ENCODE measurements at places on chromosomes 2 and 18. TPM values are rescaled to one million over a fixed set of nuclear protein-coding genes. Genes with fewer than 3 reads are reported as not detected.

Gene GPBAR1
- polyA plus RNA-seq: not detected

Gene DUSP11
- polyA plus RNA-seq: 81.7 TPM

Gene ITGA6
- 39.2 TPM for polyA plus RNA-seq

Gene UGT1A3
- polyA plus RNA-seq: not detected

Gene NEU4
- 0.16 TPM for polyA plus RNA-seq

Gene CPS1
- not detected for polyA plus RNA-seq

DNA sequence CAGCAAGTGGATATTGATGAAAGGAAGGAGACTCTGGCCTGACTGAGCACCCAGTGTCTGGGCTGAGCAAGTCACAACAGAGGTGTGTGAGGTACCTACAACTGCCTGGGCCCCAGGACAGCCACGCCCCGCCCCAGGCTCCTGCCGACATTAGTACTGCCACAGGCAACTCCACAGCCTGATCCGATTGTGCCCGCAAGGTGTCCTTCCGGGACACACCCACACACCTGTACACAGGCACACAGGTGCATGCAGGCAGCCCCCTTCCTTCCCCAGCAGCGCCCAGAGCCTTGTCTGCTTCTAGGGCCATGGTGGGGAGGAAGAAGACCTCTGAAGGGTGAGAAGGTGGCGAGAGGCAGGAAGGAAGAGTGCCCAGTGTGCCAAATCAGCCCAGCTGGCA lies 83.6 kb downstream of the TNS1 start:
- H3K27ac ChIP-seq: no peak overlapping the region
- no peaks in the 10 kb centered on the region for H3K36me3 ChIP-seq
- DNase-seq: no peak
- no peak overlapping the region for H3K4me3 ChIP-seq
- no peaks in the 10 kb centered on the region for H3K27me3 ChIP-seq

- H3K4me3 ChIP-seq: no peak overlapping the region
- peaks cover 2% of the 10 kb centered on the region for H3K4me1 ChIP-seq
- H3K27me3 ChIP-seq: peaks cover 12% of the 10 kb centered on the region
- H3K36me3 ChIP-seq: no peaks in the 10 kb centered on the region
Measured at GRCh38 chr18:37572736-37573135, 7.1 kb upstream of the CELF4 start.

DNA sequence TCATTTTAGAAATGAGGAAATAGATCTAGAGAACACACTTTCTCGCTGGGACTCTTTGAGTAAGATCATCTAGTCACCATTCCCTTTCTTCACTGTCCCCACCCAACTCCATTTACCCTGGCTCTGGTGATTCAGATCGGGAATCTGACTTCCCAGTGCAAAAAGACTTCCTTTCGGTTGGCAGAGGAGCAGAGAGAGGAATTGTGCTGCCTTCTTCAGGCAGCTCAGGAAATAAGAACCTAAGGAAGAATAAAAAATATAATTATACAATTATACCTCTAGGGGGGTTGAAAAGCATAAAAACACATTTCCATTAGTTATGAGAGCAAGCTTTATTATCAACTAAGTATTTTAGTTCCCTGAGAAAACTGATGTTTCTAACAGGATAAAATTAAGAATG lies 9.3 kb upstream of the MPP4 start:
- no peaks in the 10 kb centered on the region for H3K4me1 ChIP-seq
- DNase-seq: no peak
- H3K4me3 ChIP-seq: no peak overlapping the region
- no peaks in the 10 kb centered on the region for H3K27me3 ChIP-seq
- H3K27ac ChIP-seq: no peak overlapping the region
- H3K36me3 ChIP-seq: peaks cover 12% of the 10 kb centered on the region

- no peak for DNase-seq
- H3K4me3 ChIP-seq: no peak overlapping the region
- no peaks in the 10 kb centered on the region for H3K36me3 ChIP-seq
- no peaks in the 10 kb centered on the region for H3K4me1 ChIP-seq
- no peak overlapping the region for H3K27ac ChIP-seq
Measured at GRCh38 chr18:78731016-78731397, 248.6 kb upstream of the SALL3 start.

GRCh38 chr2:105571445-105571987 lies 172.7 kb upstream of the FHL2 start:
- H3K27ac ChIP-seq: no peak overlapping the region
- H3K4me3 ChIP-seq: no peak overlapping the region
- H3K36me3 ChIP-seq: no peaks in the 10 kb centered on the region
- H3K4me1 ChIP-seq: peaks cover 4% of the 10 kb centered on the region

- H3K36me3 ChIP-seq: no peaks in the 10 kb centered on the region
- no peaks in the 10 kb centered on the region for H3K4me1 ChIP-seq
- DNase-seq: no peak
- no peak overlapping the region for H3K27ac ChIP-seq
- H3K27me3 ChIP-seq: peaks cover 10% of the 10 kb centered on the region
Measured at GRCh38 chr2:196409376-196409775, 230.1 kb upstream of the CCDC150 start.

DNA sequence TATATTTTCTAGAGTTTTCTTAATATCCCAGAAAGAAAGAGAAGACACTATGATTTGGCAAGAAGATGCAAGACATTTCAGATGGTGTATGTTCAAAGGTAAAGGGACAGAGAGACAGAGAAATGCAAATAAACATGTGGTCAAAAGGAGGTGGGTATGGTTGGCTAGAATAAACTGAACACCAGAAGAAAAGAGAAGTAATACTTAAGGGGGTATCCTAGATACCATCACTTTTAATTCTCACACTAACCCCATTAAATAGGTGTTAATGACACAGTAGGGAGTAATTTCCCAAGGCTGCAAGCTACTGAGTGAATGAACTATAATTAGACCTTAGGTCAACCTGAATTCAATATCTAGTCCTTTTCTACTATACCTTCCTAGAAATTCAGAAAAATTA lies 111.2 kb upstream of the CD226 start:
- H3K36me3 ChIP-seq: peaks cover 17% of the 10 kb centered on the region
- no peak for DNase-seq
- H3K4me1 ChIP-seq: no peaks in the 10 kb centered on the region
- H3K4me3 ChIP-seq: no peak overlapping the region
- H3K27me3 ChIP-seq: no peaks in the 10 kb centered on the region
- H3K27ac ChIP-seq: no peak overlapping the region

- no peaks in the 10 kb centered on the region for H3K36me3 ChIP-seq
- no peak for DNase-seq
- H3K27me3 ChIP-seq: peaks cover 3% of the 10 kb centered on the region
- H3K4me3 ChIP-seq: no peak overlapping the region
- H3K4me1 ChIP-seq: no peaks in the 10 kb centered on the region
Measured at GRCh38 chr2:170886386-170886785, 42.7 kb upstream of the GORASP2 start.

DNA sequence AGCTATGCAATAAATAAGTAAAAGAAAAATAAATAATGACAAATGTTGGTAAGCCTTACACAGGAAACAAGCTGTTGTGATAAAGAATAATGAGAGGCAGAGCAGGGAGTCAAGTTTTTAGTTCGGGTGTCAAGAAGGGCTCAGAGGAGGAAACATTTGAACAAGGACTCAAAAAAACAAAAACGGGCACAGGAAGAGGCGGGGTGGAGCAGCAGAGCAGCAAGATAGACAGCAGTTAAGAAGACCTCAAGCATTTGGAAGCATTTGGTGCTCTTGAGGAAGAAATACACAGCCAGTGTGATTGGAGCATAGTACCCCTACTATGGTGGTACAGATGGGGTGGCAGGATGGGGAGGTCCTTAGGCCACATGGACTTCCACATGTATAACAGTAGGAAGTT lies 2.8 kb downstream of the TMEM169 start:
- peaks cover 56% of the 10 kb centered on the region for H3K4me1 ChIP-seq
- H3K4me3 ChIP-seq: peak overlapping the region; percentile 94
- H3K27ac ChIP-seq: peak overlapping the region; percentile 82
- no peaks in the 10 kb centered on the region for H3K36me3 ChIP-seq
- H3K27me3 ChIP-seq: no peaks in the 10 kb centered on the region

DNA sequence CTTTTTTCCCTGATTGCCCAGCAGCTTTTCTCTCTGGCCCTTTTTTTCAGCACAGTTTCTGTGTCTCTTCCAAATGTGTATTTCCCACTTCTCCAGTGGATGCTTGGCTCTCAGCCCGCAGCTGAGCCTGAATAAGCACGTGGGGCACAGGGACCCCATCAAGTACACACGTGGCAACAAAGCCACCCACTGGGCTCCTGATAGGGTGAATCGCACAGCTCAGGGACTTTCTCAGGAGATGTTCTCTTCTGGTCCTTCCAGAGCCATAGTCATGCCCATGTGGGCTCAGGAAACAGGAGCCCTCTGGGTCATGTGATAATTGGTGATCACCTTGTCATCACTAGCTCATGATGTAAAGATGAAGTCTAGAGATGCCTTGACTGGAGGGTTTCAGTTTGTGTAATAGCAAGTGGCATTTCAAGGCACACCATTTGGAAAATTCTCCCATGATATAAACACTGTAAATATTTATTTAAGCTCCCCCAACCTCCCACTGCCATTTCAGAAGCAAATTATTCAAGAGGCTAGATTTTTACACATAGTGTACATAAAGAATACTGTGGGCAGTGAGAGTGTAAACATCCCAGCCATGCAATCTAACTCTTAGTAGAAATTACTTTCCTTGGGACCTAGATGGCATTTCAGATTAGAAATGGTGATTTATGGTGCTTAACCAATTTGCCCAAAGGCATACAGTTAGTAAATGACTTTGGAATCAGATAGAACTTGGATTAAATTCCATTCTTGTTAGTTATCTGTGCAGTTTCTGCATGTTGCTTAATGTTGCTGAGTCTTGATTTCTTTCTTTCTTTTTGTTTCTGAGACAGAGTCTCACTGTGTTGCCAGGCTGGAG lies 597.5 kb downstream of the SLC4A3 start:
- no peaks in the 10 kb centered on the region for H3K4me1 ChIP-seq
- H3K27ac ChIP-seq: no peak overlapping the region
- H3K36me3 ChIP-seq: no peaks in the 10 kb centered on the region
- DNase-seq: no peak
- H3K4me3 ChIP-seq: no peak overlapping the region

DNA sequence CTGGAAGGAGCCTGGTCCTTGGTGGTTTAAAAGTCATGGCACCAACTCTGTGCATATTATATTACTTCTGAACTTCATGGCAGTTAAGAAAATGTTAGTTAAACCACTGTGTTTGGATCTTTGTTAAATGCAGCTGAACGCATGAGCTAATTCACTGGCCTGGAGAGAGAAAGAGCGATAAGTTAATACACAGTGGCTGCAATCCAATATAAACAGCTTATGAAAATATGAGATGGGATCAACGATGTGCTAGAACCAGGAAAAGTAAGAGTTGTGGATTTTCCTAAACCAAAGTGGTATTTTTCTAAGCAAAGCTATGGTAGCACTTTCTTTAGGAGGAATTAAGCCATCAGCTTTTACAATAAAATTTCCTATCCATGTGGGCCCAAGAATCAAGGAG lies 326.7 kb downstream of the MTX2 start:
- DNase-seq: no peak
- no peaks in the 10 kb centered on the region for H3K4me1 ChIP-seq
- H3K27ac ChIP-seq: no peak overlapping the region
- H3K27me3 ChIP-seq: peaks cover 1% of the 10 kb centered on the region

DNA sequence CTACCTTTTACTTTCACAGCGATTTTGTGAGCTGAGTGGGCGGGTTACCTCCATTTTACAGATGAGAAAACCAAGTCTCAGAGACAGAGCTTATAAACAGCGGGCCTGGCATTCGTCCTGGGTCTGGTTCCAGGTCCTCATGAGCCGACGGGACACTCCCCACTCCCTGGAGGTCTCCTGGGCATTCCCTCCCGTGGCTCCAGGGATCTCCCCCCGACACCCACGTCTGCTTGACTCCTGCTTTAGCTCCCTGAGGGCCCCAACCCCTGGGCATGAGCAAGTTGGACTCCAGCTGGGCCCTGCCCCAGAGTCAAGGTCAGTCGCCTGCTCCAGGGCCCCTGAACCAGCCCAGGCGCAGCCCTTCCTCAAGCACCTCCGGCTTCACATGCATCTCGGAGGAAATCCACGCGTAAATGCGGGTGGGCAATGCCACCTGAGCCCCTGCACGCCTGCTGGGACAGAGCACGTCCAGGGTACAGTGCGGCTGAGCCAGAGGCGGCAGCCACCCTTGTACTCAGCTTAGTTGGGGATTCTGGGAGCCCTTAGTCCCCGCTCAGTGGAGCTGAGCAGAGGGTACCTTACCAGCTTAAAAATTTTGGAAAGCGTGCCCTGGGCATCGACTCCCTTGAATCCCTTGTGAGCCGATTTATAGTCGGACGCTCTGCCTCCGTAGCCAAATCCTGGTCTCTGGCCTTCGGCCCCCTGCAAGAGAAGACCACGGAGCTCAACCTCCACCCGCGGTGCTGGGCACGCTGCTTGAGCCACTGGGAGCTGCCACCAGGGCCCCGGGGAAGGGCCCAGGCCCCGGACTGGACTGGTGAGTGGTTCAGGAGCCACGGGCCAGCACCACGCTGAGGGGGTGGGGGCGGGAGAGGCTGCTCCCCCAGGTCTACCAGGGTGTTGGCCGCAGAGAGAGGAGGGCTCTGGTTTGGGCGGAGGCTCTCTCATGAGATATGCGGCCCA lies 148.1 kb downstream of the MBP start:
- DNase-seq: no peak
- H3K27me3 ChIP-seq: no peaks in the 10 kb centered on the region
- no peak overlapping the region for H3K4me3 ChIP-seq
- no peak overlapping the region for H3K27ac ChIP-seq
- peaks cover 6% of the 10 kb centered on the region for H3K4me1 ChIP-seq

DNA sequence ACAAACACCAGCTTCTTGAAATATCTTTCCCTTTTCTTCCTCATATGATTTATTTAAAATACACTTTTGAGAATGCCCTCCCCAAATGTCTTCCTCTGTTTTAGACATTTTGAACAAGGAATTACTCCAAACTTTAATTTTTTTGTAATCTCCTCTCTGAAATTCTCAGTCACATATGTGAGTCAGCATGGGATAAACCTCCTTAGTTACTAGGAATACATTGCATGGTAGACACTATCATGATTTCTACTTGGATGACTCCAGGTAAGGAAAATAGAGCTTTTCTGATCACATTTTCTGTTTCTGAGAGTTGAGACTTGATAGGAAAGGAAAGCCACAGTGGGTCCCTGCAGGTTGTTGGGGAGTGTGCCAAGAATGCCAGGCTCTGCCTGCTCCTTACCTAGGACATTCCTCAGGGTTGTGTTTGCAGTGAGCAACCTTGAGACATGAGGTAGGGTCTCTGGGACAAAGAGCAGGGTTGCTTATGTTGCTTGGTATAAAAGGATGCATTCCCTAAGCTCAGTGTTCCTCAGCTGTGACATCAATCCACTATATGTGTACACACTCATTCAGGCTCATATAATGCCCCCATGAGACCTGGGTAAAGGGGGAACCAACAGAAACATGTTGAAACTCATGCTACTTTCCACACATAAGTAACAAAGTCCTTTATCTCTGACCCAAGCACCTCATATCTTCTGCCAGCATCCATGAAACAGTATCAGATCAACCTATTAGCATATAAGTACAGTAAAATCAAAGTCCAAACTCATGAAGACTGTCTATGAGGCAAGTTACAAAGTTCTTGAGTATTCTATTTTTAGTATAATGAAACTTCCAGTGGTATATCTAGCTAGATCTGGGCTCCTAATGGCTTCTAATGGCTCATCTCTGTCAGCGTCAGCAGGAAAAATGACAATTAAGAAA lies 112.8 kb upstream of the SCN1A start:
- DNase-seq: no peak
- no peak overlapping the region for H3K27ac ChIP-seq
- no peak overlapping the region for H3K4me3 ChIP-seq

GRCh38 chr2:109611467-109612095 lies 2.2 kb downstream of the SEPTIN10 start:
- H3K36me3 ChIP-seq: no peaks in the 10 kb centered on the region
- no peak overlapping the region for H3K27ac ChIP-seq
- H3K4me3 ChIP-seq: no peak overlapping the region
- H3K4me1 ChIP-seq: peaks cover 24% of the 10 kb centered on the region
